ENCODE measurements at places on chromosomes 1 and 21.

DNA sequence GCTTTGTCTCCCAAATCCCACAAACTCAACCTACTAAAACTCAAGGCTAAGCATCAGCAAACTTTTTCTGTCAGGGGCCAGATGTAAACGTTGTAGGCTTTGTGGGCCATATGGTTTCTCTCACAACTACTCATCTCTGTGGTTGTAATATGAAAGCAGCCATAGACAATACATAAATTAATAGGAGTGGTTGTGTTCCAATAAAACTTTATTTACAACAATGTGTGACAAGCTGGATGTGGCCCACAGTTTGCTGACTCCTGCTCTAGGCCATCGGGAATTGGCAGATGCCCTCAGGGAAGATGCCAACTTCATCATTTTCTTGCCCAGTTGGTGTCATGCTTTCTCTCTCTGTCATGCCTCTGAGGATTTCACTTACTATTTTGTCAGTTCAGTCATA is 17.5 kb upstream of the ERRFI1 start:
- DNase-seq = no peak

DNA sequence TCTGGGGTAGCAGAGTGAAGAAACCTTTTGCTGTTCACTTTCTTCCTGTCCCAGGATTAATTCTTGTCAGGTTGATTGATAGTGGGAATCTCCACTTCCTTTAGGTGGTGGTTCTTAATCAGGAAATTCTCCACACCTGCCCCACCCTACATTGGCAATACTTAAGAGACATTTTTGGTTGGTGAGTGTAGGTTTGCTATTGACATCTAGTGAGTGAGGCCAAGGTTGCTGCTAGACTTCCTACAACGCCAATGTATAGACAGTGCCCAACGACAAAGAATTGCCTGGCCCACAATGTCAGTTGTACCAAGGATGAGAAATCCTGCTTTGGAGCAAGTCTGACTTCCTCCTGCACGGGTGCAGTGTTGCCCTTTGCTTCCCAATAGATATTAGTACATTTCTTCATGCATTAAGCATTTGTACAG is 38.5 kb downstream of the MAP3K7CL start:
- no peak for DNase-seq

DNA sequence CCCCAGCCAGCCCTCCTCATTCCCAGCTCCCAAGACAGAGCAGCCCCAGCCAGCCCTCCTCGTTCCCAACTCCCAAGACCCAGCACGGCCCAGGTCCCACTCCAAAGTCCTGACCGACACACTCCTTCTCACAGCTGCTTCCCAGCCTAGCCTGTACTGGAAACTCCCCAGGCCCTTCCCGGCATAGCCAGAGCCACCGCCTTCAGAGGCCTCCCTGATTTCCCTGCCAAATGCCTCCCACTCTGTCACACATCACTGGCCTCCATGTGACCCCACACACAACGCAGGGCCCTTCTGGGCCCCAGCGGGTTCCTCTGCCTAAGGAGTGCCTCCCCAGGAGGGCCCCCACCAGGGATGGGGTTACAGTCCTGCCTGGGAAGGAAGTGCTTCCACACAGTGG is 2.8 kb downstream of the UBE2J2 start:
- no peak for DNase-seq

- no peak for DNase-seq
These were observed 2.3 kb downstream of the DENND4B start for GRCh38 chr1:153944005-153944826.

DNA sequence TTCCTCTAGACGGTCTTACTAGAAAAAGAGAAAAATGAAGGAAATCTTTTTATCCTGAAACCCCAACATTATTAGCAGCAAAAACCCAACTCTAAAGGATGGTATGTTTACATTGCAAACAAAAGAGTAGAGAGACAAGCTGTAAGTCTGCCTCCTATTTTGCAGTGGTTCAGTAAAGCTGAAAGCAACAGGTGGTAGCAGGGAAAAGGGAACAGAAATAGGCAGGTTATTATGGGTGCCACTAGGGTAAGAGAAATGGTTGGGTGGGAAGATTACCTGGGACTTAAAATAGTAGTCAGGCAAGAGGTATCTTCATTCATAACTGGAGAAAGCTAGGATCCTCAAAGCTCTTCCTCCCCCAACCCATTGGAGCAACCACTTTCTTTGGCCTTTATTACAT is 13.7 kb downstream of the CLSPN start:
- no peak for DNase-seq

- no peak for DNase-seq
These were observed 608 bp downstream of the SNRNP40 start for GRCh38 chr1:31295874-31296485.

DNA sequence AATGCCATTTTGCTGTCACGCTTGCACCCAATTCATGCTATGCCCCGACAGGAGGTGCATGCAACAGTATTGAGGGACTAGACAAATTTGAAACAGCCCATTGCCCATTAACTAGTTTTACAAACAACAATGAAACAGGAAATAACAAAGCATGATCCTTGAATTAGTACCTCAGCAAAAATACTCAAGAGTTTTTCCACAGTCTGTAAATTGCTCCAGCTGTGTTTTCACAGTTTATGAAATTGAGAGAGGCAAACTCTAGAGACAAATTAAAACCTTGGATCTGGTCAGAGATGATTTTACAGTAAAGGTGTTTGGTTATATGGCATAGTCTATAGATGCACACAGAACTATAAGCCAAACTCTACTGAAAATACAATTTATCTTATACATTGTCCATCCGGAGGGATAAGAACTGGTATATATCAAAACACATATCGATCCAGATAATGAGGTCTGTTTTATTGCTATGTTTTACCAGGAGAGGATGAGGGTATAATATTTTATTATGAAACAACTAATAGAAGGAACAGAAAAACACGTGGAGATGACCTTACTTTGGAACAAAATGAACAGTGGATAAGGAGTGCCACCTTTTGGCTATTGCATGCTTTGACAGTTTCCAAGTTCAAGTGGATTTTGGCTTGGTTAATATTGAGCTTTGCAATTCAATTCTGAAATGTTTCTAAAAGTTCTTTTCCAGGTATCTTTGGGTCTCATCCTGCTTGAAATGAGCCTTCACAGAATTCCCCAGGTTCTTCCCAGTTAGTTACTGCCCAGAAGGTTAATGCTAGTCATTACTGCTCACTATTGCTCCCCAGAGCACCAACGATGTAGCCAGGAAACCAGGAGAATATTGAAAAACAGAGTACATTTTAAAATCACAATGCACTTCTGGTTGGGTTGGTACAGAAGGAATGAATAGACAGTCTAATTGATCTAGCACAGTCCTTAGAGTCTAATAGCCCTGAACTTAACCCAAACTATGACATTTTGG is 45.7 kb downstream of the ZC3H11B start:
- no peak for DNase-seq

- no peak for DNase-seq
These were observed 1.1 kb downstream of the SHISAL2A start for GRCh38 chr1:52634111-52634510.

- DNase-seq = no peak
These were observed 10.6 kb downstream of the XKR8 start for GRCh38 chr1:27970401-27970800.

GRCh38 chr1:14071581-14071980 is 371.6 kb downstream of the PRDM2 start:
- DNase-seq = no peak

DNA sequence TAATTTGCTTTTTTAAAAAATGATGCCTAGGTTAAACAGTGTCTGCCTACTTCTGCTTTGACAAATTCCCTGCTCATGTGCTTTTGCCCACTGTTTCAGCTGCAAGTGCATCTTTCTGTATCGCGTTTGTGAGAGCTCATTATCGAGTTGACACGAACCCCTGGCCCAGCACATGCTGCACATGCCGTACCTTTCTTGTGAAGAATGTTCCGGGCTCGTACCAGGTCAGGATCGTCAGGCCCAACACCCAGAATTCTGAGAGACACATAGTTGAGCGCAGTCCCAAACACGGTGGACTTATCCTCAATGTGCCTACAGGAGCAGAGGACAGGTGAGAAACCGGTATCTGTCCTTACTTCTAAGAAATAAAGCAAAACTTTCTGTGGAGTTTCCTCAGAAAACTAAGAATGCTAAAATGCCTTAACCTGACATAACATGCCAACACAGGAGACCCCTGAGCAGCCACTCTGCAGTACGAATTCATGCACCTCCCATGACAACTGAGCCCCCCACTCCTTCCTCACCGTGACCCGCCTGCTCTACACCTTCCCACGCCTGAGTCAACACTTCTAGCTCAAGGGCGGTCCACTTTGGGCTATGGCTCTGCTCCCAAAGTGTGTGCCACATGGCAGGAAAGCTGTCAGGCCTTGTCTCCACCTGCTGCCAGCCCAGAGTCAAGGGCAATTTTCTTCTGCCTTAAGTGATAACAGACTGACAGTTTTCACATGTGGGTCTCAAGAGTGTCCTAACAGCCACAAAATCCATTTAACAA is 6.7 kb downstream of the LSS start:
- DNase-seq = no peak

- DNase-seq = peak; percentile 39
These were observed 27.7 kb upstream of the ELAVL4 start for GRCh38 chr1:50080904-50081586.

DNA sequence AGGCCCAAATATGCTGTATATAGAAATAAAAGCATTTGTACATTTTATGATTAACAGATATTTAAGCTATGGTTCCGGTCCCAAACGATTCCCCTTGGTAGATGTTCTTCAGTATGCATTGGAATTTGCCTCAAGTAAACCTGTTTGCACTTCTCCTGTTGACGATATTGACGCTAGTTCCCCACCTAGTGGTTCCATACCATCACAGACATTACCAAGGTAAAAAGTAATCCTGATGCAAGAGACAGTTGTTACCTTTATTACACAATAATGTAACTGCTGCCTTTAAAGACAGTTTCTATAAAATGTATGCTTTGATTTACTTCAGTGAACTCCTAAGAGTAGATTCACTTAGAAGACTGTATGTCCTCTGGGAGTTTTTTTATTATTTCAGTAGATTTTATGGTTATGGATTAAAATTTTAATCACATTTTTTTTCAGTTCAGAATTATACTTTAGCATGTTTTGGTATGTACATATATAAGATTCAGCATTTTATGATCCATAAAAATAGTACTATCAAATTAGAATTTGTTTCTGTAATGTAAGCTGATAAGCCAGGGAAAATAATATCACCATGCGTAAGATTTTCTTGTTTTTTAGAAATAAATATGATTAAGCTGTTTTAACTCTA is 96.5 kb downstream of the USP25 start:
- DNase-seq = peak; percentile 69

- DNase-seq = no peak
These were observed 242.6 kb downstream of the ZNF648 start for GRCh38 chr1:181818943-181819342.

- no peak for DNase-seq
These were observed 106.5 kb upstream of the SLC2A1 start for GRCh38 chr1:43065191-43065590.

GRCh38 chr21:46286648-46287002 is 483 bp downstream of the YBEY start:
- peak; percentile 81 for DNase-seq

- no peak for DNase-seq
These were observed 58.3 kb downstream of the ERG start for GRCh38 chr21:38439957-38440356.

GRCh38 chr1:20280906-20281305 is 9.8 kb upstream of the VWA5B1 start:
- DNase-seq = no peak

DNA sequence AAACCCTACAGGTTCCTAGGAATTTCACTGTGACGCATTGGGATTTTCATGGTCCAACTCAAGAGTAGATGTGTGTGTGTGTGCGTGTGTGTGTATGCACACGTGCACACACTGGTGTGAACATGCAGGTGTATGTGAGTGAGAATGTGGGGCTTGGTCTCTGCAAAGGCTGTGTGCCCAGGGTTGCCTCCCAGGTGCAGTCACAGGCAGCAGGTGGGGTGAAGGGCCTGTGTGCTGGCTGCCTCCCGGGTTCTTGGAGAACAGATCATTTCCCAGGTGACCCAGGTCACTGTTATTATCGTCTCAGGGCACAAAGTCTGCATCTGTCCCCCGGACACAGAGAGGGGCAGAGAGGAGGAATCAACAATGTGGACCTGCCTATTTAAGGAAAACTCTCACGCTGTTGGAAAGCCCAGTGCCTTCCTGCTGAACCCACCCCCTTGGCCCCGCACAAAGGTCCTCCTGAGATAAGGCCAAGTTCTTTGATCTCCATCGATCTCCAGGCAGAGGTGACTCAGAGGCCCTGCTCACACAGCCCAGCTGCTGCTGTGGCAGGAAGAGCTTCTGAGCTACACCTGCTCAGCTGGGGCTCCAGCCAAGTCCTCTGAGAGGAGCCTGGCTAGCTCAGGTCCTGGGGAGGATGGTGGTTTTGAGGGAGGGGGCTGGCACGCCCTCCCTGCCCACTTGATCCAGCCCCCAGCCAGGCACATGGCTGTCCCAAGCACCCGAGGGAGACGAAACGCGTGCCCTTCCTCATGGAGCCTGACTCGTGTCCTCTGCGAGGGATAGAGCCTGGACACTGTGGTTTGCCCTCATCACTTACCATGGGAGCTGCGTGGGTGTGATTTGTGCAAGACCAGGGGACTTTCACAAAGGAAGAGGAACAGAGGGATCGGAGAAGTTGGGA is 134.0 kb upstream of the ARHGEF16 start:
- peak; percentile 84 for DNase-seq

GRCh38 chr21:27067226-27067625 is 100.3 kb upstream of the ADAMTS5 start:
- no peak for DNase-seq

DNA sequence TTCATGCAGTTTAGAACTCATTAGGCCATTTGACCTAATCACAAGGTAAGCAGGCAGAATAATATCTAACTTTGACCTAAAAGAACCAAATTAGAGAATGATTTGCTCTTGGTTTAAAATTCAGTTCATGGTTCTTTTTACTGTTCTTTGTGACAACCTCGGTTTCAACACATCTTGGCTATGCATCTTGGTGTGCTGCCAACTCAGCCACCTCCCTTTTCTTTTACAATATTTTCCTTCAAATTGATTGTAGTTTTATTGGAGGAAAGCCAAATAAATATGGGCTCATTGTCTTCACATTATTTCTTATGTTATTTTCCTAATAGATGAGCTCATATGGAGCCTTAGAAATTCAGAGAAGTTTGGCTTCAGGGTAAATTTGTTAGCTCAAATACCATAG is 338.3 kb downstream of the SIPA1L2 start:
- no peak for DNase-seq

GRCh38 chr1:228087771-228088251 is 5.3 kb downstream of the ARF1 start:
- DNase-seq = peak; percentile 79

DNA sequence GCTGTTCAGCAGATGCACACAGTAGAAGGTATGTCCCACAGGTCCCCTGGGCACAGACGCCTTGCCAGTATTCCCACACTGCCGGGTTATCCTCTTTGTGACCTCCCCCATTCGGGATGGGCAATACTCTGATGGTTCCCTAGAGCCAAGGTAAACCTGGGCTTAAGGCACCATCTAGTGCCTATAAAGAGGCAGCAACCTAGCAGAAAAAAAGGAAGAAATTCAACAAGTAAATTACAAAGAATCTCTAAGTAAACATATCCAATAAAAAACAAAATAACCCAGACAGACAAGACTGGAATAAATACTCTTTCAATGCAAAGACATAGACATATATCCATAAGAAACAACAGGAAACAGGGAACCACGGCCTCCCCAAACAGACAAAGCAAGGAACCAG is 39.4 kb downstream of the HSF2BP start:
- no peak for DNase-seq

- no peak for DNase-seq
These were observed 1.7 kb downstream of the SERTAD4 start for GRCh38 chr1:210234329-210234757.
